HS-5 (cell line): ENCODE measurements at places on chromosomes 1 and 21.

DNA sequence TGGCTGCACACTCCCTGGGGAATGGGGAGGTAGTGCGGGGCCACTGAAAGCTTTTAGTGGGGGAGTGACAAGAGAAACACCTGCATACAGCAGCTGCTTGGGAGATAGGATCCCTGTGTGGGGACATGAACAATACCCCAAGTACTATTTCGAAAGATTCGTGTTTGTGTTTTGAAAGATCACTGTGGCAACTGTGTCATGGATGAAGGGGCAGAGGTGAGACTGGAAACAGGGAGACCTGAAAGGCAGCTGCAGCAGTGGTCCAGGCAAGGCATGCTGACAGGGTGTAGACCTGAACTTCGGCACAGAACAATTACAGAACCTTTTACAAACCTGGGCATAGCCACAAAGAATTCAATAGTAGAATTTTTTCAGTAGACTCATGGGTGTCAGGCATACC, 32.9 kb downstream of the TENT5C start:
- no peak for DNase-seq

DNA sequence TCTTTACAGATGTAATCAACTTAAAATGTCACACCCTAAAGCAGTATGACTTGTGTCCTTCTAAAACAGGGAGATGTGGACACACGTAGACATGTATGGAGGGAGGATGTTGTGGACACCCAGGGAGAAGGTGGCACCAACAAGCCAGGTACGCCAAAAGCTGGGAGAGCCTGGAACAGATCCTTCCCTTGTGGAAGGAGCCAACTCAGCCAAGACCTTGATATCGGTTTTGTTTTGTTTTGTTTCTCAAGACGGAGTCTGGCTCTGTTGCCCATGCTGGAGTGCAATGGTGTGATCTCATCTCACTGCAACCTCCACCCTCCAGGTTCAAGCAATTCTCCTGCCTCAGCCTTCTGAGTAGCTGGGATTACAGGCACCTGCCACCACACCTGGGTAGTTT, 45.6 kb downstream of the CHAF1B start:
- DNase-seq, result no peak

DNA sequence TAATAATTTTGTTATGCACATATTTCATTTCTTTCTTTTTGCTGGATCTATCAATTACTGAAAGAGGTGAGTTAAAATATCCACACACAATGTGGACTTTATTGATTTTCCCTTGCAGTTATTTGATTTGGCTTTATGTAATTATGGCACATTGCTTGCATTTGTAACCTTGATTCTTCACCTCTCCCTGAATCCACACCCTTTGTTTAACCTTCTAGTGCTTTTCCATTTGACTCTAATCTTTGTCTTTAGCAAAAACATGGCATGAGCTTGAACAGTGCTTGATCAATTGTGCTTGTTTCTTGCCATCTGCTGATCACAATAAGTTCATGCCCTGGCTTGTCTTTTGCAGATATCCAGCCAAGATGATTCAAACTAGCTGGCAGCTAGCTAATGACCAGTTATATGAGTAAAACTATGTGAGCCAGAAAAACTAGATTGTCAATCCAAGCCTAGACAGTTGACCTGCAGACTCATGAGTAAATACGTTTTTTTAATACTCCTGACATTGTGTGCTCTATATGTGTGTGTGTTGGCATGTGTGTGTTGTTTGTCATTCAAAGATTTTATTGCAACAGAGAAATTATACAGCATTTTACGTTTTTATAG, 899.2 kb downstream of the NCAM2 start:
- peak; percentile 32 for DNase-seq

- peak; percentile 38 for DNase-seq
Observed at GRCh38 chr21:41142051-41142795, 25.7 kb upstream of the BACE2 start.

GRCh38 chr1:226730071-226730470, 9.0 kb downstream of the ITPKB start:
- no peak for DNase-seq
